PC-9 (cell line): ENCODE measurements at places on chromosomes 7 and 10.

GRCh38 chr10:51215951-51216834 is 141.9 kb downstream of the PRKG1 start:
- no peak for DNase-seq

DNA sequence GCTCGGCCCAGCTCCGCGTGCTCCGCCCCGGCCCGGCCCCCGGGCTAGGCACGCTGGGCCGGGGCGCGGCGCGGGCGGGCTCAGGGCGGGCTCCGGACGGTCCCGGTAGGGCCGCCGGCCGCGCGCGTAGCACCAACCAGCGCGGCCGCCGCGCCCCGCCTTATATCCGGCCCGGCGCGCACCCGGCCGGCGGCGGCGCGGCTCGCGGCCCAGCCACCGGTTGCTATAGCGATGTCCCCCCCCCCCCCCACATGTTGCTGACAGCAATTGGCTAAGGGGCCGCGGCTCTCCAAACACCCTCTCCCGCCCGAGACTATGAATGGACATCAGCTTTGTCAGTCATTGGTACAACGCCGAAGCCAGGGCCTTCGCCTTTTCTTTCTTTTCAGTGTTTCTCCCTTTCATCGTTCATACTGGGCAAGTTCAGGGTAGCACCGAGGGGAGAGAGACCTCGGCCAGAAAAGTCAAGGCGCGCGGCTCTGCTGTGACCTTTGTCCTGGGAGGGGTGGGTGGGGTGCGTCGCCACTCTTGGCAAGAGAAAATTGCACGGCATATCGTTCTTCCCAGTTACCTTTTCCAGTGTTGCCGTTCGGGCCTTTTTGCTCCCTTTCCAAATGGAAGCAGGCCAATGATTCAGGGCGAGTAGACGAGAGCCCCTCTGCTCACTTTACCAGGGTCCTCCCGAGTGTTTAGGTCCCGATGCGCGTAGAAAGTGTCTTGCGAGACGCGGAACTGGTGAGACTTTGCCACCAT is 354.2 kb downstream of the DNAJB6 start:
- no peak for DNase-seq

DNA sequence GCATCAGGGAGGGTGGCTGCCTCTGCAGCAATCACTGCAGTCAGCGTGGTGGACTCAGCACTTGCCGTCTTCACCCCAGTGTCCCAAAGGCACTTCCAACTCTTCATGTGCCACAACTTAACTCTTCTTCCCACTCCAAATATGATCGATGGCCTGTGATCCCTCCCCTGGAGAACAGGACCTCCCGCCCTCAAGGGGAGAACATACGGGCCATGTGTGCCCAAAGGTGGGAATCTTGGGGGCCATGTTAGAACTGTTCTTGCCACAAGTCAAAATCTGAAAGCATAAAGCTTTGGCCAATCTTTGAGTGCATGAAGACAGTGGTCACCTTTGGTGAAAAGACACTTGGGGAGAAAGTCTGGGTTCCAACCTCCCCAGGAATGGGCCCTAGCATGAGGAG is 368.5 kb upstream of the MGMT start:
- no peak for DNase-seq

- DNase-seq: no peak
These were observed 344.5 kb downstream of the RPS24 start for GRCh38 chr10:78378192-78378591.

- no peak for DNase-seq
These were observed 540.3 kb upstream of the MGMT start for GRCh38 chr10:128926711-128927110.

DNA sequence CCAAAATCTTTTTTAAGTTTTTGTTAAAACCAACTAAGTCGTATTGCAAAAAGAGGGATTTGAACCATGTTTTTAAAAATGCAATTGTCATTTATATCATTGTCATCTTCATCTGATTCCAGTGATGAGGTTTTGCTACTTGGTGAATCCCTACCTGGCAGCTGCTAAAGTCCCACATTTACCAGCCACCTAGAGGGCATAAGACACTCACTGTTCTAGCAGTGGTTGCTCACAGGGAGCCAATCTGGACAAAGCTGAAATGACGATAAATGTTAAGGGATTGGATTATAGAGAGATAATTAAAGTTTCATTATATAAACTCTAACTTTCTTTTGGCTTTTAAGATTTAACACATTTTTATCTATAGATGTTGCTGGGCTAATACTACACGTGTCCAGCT is 18.7 kb downstream of the KIFBP start:
- no peak for DNase-seq

GRCh38 chr7:152756116-152756515 is 3.4 kb upstream of the ACTR3B start:
- DNase-seq: no peak

DNA sequence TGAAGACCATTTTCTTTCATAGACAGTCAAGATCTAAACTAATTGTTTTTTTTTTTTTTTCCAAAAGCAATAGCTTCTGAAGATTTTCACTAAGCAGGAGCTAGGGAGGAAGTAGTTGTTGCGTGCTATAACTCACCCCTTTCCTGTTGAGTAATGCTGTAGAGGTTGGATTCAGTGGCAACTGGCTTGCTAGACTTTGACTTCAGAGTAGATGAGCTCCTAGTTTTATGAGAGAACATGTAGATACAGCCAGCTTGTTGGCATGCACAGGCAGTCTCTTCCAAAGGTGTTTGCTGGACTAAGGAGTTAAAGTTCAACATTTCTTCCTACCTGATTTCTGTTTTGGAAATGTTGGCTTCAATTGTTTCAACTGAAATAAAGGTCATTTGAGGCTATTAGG is 66.2 kb upstream of the MXI1 start:
- DNase-seq: no peak

DNA sequence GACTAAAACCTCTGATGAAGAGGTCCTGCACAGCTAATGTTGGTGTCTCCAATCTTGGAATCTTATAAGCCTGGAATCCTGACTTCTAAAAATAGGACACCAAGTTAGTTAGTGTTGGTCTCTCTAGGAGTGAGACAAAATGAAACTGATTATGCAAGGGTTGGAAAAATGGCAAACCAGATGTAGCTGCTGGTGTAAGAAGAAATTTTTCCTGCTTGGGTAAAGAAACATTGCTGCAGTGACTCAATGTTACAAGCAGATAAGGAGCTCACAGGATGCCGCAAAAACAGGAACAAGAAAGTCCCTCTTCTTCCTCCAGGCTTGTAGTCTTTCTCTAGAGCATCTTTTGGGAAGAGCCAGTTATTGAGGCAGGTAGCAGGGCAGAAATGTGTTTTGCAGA is 449.0 kb downstream of the ETV1 start:
- DNase-seq: no peak

DNA sequence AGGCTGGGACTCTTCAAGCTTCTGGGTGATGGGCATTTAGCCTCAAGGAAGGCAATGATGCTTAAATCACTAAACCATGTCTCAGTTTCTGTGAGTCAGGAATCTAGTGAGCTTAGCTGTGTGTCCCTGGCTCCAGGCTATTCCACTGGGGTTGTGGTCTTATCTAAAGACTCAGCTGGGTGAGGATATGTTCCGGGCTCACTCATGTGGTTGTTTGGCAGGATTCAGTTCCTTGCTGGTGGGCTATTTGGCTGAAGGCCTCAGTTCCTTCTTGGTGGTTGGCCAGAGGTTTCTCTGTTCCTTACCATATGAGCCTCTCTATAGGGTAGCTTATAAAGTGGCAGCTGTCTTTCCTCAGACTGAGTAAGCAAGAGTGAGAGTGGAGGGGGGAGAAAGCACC is 12.0 kb downstream of the EVX1 start:
- peak; percentile 71 for DNase-seq

- DNase-seq: peak; percentile 30
These were observed 78.1 kb downstream of the PRKCQ start for GRCh38 chr10:6501931-6502330.

DNA sequence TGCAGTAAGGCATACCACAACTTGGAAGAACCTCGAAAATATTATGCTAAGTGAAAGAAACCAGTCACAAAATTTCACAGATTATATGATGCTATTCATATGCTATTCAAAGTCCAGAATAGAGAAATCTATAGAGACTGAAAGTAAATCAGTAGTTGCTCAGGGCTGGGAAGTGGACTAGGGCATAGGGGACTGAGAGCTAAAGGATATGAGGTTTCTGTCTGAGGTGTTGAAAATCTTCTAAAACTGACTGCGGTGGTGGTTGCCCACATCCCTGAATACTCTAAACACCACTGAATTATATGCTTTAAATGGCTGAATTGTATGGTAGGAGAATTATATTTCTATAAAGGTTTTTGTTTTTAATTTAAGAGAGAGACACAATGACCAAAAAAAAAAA is 161.3 kb downstream of the ELAPOR2 start:
- no peak for DNase-seq

GRCh38 chr10:105150259-105150880 is 509.3 kb downstream of the SORCS3 start:
- DNase-seq: no peak

DNA sequence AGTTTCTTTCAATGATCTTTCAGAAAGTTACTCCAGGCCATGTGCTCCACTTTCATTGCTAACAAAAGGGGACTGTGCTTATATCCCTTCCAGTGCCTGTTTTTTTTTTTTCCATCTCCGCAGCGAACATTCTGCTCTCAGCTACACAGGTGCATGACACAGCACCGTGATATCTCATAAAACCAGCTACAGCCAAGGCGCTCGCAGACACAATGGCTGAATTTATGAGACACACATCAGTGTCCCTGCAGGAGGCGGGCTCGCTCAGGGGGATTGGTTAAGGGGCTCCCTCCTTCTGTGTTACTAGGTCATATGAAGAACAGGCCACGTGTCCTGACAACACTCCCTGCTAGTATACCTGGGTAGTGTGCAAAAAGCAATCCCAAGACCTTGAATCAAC is 245.5 kb downstream of the SKAP2 start:
- DNase-seq: no peak

- no peak for DNase-seq
These were observed 158.8 kb downstream of the DIP2C start for GRCh38 chr10:530717-531116.

DNA sequence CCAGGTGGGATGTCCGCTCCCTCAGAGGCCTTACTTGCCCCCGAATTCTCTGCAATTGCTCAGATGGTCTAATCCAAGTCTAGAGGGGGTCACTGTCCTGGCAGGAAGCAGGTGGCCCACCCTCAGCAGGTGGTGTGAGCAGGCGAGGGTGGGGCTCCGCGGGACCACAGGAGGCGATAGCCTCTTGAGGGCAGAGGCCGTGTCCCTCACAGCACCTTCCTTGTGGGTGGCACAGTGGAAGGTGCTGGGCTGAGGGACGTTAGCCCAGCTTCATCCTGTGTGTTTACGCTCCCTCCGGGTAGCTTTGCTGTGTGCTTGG is 38.3 kb upstream of the INPP5A start:
- DNase-seq: no peak

DNA sequence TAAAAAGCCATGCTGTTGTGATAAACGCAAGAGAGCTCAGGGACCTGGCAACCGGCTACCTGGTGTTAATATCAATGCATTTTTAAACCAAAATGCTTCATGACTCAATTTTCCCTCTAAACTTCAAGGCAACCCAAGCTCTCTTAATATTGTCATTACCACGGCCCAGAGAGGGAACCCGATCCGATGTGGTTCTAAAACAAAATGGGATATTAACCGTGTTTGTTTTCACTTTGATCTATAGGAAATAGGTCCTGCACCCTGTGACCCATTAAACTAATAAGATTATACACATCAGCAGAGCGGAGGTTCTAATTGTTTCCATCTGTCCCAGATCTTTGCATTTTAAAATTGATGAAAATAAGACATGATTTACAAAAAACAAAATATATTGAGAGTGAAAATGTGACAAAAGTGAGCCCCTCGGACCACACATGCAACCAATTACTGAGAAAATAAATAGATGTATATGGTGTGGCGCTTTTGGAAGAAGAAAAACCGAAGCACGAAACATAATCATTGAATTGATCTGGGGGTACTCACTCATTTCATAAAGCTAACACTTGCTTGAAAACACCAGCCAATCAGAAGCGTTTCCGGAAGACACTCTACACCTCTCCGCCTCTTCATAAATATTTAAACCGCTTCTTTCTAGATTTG is 290.3 kb upstream of the NFE2L3 start:
- DNase-seq: no peak

GRCh38 chr10:127576740-127577161 is 27.6 kb downstream of the NPS start:
- DNase-seq: no peak

DNA sequence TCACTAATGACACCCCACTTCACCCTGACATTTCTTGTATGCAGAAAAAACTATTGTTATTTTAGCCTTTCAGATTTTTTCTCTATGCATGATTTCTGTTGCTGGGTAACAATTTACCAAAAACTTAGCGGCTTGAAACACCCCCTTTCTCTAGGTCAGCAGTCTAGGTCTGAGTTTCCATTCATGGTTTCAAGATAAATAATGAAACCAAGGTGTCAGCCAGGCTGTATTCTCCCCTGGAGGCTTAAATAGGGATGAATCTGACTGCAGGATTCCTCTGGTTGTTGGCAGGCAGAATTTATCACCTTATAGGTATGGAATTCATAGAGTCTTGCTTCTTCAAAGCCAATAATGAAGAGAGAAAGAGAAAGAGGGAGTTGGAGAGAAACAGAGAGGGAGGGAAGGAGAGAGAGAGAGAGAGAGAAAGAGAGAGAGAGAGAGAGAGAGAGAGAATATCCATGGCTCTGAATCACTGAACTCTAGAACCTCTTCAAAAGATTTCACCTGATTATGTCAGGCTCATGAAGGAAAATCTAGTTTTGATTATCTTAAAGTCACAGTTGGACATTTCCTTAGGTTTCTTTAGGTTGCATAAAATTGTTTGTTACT is 1224.6 kb upstream of the LRRTM3 start:
- no peak for DNase-seq

DNA sequence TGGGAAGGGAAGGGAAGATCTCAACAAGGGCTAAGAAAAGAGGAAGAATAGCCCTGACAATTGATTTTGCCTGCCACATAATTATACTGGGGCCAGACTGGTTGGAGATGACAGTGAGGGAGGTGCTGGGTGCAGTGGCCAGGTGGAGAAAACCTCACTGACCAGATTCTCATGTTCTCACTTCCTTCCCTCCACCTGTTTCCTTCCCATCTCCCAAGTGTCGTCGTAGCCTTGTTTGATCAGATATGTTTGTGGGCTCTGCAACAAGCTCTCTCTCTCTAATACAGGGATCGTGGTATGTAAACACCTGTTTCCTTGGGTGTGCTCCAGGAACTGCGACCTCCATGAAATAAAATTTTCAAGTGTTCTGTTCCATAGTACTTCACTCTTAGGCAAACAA is 60.2 kb downstream of the VCL start:
- DNase-seq: peak; percentile 23
